GM10248 (cell line): ENCODE measurements at places on chromosomes 7 and 10.

GRCh38 chr7:42597300-42597699, 314.6 kb downstream of the C7orf25 start:
- DNase-seq: no peak

- DNase-seq: no peak
Observed at GRCh38 chr7:116200963-116201362, 9.4 kb upstream of the TES start.

DNA sequence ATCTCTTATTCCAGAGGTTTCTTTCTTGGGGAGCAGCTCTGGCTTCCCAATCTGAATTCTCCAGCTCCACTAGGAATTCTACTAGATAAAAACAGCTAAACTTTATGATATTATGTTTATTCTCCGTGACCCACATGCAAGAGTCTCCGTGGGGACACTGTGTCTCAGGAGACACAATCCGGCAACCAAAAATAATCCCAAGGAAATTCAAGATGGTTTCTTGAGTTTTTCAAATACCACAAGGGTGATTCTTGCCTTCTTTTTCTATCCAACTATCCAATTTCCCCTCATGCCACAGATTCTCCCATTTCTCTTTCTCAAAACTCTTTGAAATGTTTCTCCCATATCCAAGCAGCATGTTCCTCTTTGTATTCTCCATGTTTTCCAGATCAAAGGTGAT, 103.1 kb downstream of the FAS start:
- no peak for DNase-seq

GRCh38 chr10:17431871-17432311, 22.5 kb downstream of the ST8SIA6 start:
- no peak for DNase-seq

- DNase-seq: no peak
Observed at GRCh38 chr10:23280419-23281043, 64.1 kb downstream of the C10orf67 start.
